CD4-positive, alpha-beta T cell treated with Interleukin-6 at 100 ng/mL for 8 hours (primary cell): ENCODE measurements at places on chromosomes 3 and 15.

GRCh38 chr3:32913790-32914446, 37.5 kb upstream of the CCR4 start:
- DNase-seq, result no peak

DNA sequence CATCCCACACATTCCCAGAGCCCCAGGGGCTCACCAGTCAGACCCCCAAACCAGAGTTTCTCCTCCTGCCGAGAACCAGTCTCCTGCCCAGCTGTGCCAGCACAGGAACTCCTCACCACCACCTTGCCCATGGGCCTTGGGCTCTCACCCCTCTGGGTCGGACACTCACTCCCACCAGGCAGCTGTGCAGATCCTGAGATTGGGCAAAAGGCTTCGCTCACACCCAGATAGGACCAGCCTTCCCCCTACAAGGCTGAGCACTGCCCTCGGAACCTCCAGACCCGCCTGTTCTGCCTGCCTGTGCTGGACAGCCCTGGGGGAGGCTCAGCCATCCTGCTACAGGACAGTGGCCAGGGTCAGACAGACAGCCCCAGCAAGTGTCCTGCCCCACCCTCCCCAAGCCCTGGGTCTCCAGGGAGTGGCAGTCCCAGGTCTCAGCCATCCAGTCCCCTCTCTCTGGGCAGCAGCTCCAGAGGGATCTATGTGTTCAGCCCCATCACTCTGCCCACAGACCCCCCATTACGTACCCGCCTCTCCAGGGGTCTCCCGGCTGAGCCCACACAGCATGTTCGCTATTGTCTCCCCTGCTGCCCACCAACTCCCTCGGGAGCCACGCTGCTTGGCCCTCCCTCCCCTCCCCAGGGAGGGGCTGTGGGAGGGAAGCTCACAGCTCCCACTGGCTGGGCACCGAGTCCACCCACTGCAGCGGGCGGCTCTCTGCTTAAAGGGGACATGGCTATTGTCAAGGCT, at the start of gene GRIP2:
Gene GRIP2 (minus strand): TSS at position 601 of the 750 bp plus-strand sequence. CDS start 34 bp downstream, at position 567.
- no peak for DNase-seq

DNA sequence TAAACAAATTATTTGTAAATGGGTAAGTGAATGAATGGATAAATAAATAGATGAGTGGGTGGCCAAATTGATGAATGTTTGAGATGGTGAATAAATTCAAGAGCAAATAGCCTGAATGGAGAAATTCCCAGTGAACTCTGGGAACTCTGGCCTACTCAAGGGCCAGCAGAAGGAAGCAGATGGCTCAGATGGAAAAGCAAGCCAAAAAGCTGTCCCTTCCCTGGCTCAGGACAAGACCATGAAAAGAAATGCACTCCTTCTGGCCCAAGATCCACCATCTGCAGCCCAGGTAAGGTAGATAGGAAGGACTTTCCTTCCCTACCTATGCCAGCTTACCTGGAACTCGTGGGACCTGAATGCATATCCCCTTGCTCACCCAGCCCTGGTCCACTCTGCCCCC, 37.6 kb upstream of the CLDN18 start:
- no peak for DNase-seq

- no peak for DNase-seq
These were observed 21.2 kb downstream of the IL5RA start for GRCh38 chr3:3089017-3089416.

DNA sequence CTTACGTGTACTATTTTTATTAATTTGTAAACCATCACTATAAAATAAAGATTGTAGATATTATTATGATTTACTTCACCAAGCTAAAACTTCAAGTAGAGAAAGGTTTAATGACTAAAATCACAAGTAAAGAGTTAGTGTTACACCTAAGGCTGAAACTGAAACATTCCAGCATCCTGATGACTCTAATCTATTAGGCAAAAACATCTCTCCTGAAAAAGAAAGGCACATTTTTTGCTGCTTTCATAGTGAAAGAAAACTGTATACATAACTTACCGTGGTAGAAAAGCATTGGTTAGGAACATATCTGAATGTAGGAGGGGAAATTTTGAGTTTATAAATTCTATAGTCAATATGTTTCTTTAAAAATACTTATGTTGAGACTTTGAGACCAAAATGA, 35.4 kb downstream of the CCDC191 start:
- no peak for DNase-seq
